ENCODE measurements at places on chromosomes 6 and 20.
A peak's percentile ranks its signal among the peaks of the same experiment; 100 is the strongest.

- no peak for DNase-seq
These were observed 41.6 kb downstream of the FOXC1 start for GRCh38 chr6:1651362-1651761.

DNA sequence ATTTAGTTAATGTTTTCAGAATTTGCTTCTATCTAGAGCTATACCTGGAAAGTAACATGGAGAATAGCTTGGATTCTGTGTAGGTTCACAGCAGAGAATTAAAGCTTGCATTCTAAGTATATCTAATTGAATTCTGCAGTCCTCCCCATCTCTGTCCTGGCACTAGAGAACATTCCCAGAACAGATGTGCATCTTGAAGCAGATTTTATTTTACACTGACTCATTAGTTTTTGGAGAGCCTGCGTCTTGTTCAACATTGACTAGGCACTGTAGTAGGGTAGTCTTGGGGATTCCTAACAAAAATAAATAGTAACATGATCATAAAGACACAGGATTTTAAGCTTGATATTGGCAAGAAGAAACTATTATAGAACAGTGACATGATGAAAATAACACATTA is 36.2 kb upstream of the BAG2 start:
- DNase-seq: no peak

DNA sequence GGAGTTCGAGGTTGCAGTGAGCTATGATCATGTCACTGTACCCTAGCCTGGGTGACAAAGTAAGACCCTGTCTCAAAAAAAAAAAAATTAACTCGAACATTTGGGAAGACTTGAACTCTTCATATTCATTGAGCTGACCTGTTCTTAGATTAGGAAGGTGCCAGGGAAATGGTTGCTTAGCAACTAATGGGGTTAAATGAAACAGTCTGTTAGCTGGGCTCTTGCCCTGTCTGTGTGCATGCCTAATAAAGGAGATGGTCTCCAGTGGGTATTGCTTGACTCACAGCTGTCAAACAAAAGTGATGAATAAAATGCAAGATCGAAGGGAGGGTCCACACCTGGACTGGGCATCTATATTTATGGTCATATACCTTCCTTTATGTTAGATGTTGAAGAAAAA is 101.8 kb downstream of the KLHL32 start:
- no peak for DNase-seq

DNA sequence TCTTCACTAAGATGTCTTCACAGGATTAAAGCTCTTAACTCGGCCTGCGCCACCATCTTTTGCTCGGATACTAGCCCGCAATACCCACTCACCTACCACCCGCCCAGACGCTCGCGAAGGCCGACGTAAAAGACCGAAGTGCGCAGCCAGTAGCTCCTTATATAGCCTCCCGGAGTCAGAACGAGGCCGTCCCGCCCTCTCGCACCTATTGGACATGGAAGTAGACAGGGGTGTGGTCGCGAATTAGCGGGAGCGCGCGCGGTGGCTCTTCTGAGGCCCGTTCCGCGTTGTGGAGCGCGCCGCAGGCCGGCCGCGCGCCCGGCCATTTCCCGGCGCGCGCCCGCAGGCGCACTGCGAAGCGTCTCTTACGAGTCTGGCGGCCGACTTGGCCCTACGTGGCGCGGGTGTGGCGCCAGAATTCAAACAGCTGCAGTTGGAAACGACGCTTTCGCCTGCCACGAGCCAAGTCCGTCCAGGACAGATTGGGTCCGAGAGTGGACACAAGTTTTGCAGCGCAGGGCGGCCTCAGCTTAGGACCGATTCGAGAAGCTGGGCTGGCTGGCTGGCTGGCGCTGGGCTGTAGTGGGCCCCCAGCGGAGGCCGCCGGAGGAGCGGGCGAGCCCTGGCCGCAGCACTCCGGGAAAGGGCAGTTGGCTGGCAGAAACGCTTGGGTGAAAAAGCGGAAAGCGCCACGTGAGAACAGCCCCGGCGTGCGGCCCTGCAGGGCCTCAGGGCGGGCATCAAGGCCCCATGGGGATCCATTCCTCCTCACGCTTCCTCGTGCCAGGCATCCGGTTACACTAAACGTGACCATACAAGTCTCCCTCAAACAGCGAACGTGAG is 36.1 kb upstream of the SYNCRIP start:
- peak; percentile 96 for DNase-seq

- no peak for DNase-seq
These were observed 155.8 kb downstream of the TSHZ2 start for GRCh38 chr20:53128004-53128403.

- DNase-seq: no peak
These were observed 6.4 kb upstream of the ABHD16B start for GRCh38 chr20:63854766-63855362.

DNA sequence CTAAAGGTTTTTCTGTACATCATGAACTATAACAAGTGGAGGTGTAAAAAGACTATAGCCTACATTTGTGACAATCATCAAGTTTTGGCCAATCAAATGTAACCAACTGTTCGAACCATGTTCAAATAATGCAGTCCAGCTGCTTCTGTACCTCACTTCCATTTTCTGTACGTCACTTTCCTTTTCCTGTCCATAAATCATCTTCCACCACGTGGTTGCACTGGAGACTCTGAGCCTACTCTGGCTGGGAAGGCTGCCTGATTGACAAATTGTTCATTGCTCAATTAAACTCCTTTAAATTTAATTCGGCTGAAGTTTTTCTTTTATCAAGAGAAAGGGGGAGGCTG is 270.4 kb upstream of the JARID2 start:
- no peak for DNase-seq

- no peak for DNase-seq
These were observed 25.6 kb downstream of the SNX9 start for GRCh38 chr6:157848693-157849092.

- DNase-seq: no peak
These were observed 586 bp upstream of the ALDH5A1 start for GRCh38 chr6:24493945-24494820.

GRCh38 chr6:84773431-84774156 is 9.2 kb upstream of the TBX18 start:
- no peak for DNase-seq

DNA sequence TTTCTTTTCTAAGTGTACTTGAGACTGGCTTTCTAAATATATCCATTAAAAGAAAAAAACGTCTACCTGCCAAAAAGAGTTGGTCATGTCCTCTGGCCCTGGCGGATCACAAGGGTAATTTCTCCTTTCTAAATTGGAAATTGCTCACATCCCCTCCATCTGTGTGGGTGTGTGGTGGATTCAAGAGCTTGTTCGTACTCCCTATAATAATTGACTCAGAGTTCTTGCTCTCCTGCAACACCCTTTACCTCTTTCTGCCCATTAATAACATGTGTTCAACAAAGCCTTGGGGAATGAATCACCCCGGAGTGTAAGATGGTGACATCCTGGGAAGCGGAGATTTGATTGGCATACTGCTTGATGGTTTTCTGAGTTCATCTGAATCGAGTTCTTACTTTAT is 263.8 kb downstream of the ALDH8A1 start:
- no peak for DNase-seq

- DNase-seq: no peak
These were observed 43.6 kb downstream of the REPS1 start for GRCh38 chr6:138944412-138944811.

DNA sequence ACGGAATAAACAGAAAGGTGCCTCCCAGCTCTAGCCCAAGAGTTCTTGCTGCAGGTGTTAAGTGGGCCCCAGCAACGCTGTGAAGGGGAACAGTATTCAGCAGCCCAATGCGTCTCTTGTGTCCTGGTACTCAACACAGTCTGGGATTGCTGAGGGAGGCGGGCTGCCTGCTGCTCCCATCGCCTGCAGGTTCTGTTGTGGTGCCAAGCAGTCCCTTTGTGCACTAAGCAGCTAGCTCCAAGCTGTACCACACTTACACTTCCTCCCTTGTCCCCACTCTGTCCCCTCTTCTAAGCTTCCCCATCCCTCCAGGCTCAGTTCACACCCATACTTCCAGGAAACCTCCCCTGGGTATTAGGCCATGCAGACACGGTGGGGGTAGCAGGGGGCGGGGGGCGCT is 92.7 kb downstream of the AGPAT4 start:
- DNase-seq: no peak

All from HepG2 (cell line).